ENCODE measurements at places on chromosomes 12 and 14.
A peak's percentile ranks its signal among the peaks of the same experiment; 100 is the strongest.

GRCh38 chr12:65945457-65945856, 121.2 kb downstream of the HMGA2 start:
- DNase-seq = no peak

DNA sequence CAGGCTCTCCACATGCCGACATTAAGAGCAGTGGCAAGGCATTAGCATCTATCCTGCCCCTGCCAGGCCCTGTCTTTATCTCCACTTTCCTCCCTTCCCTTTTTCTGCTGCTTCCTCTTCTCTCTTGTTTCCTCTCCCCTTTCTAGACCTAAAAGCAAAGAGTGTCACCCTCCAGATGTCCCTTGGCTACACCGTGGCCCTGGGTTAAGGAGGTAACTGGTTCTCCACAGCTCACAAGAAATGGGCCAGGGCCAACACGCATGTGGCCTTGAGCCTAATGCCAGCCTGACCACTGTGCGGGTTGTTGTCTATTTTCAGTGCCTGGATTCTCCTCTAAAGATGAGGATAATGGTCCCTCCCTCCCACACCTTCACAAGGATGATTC, 41.7 kb upstream of the DDX11 start:
- no peak for DNase-seq

GRCh38 chr14:93115821-93116675, at the start of gene ITPK1:
Gene ITPK1, minus strand, starts transcription at chr14:93115925. Its CDS starts 762 bp downstream, at chr14:93115163.
- no peak for DNase-seq

DNA sequence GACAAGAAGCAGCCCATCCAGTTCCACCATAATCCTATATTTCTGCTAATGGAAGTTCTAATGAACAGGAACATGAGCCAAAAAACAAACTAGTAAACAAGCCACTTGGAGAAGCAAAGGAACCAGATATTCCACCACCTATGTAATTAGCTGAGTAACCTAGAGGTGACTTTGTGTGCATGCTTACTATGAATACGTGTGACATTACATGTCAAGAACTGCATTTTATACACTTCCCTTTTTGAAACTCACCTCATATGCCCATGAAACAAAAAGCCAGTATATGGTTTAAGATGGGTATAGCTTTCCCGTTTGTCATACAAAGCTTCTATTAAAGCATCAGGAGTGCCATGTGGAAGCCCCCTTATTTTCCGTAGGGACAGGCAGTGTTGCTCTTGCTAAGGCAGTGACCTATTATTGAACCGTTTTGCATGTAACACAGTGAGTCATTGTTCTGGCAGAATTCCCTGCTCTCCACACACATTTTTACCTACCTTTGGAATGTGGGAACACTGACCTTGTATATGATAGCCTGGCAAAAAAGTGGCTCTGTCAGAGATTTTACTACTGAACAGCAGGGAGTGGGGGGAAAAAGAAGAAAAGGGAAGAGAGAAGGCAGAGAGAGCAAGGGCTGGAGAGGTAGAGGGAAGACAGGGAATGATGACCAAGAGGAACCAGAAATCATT, 34.8 kb upstream of the FRMD6 start:
- no peak for DNase-seq

- peak; percentile 48 for DNase-seq
Observed at GRCh38 chr12:102300824-102301461, 103.3 kb upstream of the PMCH start.

DNA sequence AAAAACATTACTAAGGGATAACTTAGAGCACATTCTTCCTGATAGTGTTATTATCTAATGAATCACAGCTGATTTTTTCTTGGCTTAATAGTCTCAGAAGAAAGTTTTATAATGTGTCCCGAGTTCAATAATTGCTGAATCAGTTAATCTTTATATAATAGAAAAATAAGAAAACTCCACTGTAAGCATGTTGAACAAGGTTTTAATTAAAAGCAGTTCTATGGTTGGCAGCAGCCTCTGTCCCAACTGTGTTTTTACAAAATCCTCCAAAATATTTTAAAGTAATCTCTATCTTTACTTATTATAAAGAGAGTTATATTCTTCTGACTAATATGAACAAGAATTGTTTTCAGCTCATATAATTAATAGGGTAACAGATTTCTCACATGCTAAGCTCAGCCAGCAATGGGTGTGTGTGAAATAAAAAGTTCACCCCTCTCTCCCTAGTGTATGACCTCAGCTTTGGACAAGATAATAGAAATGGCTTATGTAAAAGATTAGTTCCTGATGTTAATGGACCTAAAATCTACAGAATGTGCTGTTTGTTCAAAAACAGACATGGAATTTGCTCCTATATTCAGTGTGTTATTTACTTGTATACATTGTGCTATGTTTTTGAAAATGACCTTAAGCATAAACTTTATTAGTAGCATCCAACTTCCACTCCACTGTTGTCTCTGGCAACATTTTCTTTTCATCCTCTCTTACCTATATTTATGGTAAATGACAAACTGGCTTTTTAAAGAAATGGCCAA, 67.1 kb upstream of the DCN start:
- no peak for DNase-seq

DNA sequence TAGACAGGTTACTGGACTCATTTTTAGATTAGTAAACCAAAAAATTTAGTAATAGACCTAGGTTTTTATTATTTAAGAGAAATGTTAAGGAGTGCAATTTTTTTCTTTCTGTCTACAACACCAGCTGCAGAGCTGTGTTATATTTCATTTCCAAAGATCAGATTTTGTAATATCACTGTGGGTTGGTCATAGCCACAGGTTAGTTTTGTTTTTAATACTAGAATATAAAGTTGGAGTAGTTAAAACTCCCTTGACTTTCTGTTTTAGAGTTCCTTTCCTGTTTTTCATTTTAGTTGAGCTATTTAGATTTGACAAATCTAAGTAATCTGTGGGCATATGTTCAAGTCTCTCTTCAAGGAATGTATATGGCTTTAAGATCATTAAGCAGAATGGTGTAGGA, 30.7 kb upstream of the GARIN2 start:
- DNase-seq = no peak

DNA sequence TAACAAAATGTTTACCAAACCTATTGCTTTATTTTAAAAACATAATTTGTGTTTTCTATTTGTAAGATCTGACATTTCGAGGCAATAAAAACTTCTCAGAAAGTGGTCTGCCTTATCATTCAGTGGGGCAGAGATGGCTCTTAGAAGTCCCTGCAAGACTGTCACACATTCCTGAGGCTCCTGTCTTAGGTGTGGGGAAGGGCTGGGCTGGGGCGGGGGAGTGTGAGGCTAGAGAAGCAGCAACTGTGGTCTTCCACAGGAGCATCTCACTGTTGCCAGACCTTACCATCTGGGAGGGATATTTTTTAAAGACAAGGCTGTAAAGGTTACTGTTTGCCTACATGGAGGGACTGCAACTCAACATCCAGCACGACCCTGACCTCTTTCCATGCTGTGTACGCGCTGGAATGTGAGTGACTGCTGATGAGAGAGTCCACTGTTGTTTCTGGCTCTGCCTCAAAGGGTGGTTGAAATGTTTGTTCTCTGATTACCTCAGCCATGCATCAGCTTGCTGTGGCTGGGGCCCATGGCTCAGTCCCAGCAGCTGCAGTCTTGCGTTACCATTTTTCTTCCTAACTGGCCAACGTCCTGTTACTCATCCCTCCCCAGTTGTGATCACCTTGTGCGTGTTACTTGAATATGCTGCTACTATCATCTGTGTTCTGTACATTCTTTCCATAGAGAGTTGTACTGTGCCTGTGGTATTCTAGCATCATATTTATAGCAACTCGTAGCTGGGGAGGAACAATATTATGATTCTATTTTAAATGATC, 12.4 kb downstream of the ERG28 start:
- no peak for DNase-seq

DNA sequence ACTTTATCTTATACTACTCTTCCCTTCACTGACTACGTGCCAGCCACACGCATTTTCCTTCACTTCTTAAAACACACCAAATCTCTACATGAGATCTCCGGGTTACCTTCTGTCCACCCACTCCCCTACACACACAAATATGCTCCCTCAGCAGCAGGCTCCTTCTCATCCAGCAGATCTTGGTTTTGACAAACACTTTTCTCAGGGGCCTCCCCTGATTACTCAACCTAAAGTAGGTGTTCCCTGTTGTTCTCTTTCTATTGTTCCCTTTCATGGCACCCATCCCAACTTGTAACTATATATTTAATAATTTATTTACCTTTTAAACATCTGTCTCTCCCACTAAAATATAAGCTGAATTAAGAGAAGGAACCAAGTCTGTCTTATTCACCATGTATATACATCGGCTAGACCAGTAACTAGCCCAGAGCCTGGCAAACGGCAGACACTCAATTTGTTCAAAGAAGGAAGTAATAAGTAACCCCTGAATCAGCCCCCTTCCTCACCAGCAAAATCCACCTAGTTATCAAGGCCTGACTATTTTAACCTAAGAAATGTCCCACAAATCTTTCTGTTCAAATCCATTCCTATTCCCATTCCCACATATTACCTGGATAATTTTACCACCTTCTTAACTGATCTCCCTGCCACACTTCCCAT, 2.7 kb downstream of the C2CD5 start:
- DNase-seq = no peak

- DNase-seq = no peak
Observed at GRCh38 chr12:124405592-124405991, 110.7 kb downstream of the RFLNA start.

- DNase-seq = no peak
Observed at GRCh38 chr12:122880155-122880667, 15.7 kb downstream of the VPS37B start.

- no peak for DNase-seq
Observed at GRCh38 chr12:45112306-45112705, 61.4 kb upstream of the DBX2 start.

- DNase-seq = no peak
Observed at GRCh38 chr12:128933039-128933438, 79.8 kb downstream of the GLT1D1 start.

DNA sequence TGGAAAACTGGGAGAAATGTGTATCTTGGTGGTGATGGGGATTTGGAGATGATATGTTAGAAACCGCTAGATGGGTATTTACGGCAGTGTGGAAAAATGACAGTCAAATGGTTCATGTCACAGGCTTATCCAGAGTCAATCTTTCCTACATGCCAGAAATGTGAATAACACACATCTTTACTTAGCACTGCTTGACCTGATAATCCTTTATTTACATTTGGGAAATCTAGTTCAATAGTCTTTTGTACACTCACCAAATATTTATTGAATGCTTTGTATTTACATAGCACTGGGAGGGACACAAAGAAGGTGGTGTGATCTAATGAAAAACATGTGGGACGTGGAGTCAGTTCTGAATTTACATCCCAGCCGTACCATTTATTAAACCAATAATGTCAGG, 208.2 kb downstream of the DIO2 start:
- DNase-seq = no peak

- DNase-seq = no peak
Observed at GRCh38 chr12:68733661-68734071, 12.3 kb upstream of the SLC35E3 start.

DNA sequence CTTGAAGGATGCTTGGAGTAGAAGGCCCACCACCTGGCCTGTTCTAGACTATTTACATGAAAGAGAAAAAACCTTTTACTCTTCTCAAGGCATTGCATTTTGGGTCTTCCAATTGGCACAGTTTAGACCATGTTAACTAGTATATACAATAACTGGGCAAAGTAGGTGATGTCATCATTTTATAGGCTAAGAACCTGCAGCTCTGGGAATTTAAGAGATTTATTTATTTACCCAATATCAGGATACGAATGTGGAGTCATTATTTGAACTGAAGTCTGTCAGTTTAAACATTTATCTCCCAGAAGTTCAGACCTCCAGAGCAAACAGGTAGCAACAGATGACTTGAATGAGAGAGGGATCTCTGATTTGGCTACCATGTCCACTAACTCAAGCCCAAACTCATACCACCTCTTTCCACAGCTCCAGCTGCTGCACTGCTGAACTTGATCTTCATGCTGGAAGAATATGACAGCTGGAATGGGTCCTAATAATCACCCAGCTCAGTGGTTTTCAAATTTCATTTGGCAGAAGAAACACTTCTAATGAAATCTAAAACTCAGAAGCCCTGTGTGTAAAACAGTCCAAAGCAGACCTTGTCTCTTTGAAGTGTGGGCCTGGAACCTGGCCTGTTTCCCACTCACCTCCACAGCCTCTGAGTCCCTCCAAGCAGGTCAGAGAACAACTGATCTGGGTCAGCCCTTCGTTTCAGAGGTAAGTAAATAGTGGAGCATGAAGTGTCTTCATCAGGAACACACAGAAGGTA, 179.2 kb downstream of the EMP1 start:
- DNase-seq = no peak

DNA sequence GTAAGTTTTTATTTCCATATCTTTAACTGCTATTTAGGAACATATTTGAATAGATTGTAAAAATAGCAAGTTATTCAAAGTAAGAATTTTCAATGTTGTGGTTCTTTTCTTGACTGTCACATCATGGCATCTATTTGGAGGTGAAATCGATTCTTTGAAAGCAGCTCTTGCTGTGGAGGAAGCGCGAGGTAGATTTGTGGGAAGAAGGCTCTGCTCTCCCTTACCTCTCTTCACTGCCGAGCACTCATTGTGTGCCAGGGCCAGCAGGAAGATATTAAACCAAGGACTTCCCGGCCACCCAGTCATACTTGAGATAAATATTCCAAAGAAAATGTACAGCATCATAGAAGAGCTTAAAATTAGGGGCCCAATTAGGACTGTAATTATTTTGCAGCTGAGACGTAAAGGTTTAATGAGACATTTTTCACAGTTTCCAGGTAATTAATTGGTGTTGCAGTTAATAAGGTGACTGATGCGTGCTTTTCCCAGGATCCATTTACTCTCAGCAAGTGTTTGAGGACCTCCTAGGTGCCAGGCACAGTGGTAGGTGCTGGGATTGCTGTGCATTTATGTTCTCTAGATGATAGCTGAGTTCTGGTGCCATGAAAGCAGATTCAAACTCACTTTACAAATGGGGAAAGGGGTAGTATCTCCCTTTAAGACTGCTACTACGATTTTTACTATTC, 89.2 kb upstream of the DYNC1H1 start:
- DNase-seq = no peak

DNA sequence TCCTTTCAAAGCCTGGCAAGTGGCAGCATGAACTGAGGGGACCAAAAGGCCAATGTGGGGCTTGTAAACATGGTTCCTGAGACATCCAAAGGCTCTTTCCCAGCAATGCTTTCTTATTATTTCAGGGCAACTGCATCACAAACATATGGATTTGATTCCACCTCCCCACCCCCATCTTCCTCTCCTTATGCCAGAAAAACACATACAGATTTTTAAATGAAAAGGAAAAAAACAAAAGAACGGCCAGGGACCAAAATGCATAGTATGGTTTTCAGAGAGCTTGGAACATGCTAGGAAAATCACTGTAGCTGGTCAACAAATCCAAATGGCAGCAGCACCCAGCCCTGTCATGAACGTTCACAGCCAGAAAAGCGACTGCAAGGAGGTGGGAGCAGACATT, 167.6 kb downstream of the ANO2 start:
- no peak for DNase-seq

GRCh38 chr14:62117010-62117750, 355.0 kb downstream of the SNAPC1 start:
- DNase-seq = peak; percentile 86

All from iPS DF 6.9 (cell line).